ENCODE measurements at places on chromosomes 16 and 17.

GRCh38 chr17:52170963-52171572 lies 12.6 kb upstream of the CA10 start:
- DNase-seq = no peak

DNA sequence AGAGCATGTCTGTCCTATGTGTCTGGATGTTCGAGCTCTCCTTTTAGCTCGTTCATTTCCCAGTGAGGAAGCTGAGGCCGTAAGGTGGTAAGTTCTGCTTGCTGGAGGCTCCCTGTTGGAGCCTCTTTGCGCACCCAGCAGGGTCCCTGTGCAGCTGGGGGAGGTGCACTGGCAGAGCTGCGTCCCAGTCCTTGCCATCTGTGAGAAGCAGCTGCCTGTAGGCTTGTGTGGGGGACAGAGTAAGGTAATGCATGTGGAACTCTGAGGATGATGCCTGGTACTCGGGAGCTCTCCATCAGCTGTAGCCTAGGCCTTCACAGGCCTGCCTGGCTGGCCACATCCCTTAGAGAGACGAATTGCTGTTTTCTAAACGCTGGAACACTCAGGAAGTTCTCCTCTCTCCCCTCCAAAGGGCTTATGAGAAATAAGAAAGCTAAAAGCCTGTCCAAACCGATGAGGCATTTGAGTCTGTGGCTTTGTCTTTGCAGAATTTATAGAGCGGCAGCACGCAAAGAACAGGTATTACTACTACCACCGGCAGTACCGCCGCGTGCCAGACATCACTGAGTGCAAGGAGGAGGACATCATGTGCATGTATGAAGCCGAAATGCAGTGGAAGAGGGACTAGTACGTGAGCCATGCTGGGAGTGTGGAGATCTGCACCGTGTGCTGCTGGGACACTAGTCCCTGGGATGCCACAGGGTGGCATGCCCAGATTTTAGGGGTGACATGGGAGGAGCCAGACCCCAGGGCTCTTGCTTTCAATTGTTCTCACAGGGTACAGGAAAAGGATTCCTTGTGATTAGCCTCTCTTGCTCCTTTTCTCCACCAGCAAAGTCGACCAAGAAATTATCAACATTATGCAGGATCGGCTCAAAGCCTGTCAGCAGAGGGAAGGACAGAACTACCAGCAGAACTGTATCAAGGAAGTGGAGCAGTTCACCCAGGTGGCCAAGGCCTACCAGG lies 1.6 kb downstream of the NDUFB10 start:
- DNase-seq = no peak

DNA sequence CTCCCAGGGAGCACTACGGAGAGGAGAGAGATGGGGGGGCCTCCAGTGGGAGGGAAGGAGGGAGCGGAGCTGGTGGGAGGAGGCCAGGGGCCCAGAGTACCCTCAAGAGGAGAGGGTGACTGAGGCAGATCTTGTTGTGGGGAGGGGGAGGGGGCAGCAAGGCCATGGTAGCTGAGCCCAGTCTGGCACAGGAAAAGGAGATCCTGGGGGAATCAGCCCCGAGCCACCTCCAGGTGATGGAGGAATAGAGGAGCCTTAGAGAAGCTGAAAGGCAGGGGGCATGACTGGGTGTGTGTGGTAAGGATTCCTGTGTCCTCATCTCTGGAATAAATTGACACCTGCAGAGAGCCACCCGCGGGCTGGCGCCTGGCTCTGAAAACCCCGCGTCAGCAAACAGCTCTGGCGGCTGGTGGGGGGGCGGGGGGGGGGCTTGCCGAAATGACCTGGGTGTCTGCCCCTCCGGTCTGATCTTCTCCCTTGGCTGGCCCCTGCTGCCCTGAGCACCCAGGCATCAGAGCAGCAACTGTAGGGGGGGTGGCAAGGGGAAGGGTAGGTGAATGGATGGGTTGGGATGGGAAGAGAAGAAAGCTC lies 1.3 kb upstream of the NLGN2 start:
- no peak for DNase-seq

- no peak for DNase-seq
Measured at GRCh38 chr17:77916703-77917481, 41.6 kb upstream of the TNRC6C start.

DNA sequence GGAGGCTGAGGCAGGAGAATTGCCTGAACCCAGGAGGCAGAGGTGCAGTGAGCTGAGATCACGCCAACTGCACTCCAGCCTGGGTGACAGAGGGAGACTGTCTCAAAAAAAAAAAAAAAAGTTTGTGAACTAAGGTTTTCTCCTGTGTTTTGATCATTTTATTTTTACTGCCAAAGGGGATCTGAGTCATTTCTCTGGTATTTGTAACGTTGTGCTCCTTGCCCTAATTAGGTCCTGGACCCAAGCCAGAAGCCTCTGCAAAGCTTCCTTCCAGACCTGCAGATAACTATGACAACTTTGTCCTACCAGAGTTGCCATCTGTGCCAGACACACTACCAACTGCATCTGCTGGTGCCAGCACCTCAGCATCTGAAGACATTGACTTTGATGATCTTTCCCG lies 32.1 kb downstream of the IST1 start:
- no peak for DNase-seq

- DNase-seq = peak; percentile 35
Measured at GRCh38 chr16:47037396-47037745, 63.9 kb upstream of the DNAJA2 start.

GRCh38 chr16:12182212-12182611 lies 205.7 kb downstream of the SNX29 start:
- DNase-seq = no peak

- DNase-seq = no peak
Measured at GRCh38 chr16:17230932-17231581, 239.7 kb downstream of the XYLT1 start.

DNA sequence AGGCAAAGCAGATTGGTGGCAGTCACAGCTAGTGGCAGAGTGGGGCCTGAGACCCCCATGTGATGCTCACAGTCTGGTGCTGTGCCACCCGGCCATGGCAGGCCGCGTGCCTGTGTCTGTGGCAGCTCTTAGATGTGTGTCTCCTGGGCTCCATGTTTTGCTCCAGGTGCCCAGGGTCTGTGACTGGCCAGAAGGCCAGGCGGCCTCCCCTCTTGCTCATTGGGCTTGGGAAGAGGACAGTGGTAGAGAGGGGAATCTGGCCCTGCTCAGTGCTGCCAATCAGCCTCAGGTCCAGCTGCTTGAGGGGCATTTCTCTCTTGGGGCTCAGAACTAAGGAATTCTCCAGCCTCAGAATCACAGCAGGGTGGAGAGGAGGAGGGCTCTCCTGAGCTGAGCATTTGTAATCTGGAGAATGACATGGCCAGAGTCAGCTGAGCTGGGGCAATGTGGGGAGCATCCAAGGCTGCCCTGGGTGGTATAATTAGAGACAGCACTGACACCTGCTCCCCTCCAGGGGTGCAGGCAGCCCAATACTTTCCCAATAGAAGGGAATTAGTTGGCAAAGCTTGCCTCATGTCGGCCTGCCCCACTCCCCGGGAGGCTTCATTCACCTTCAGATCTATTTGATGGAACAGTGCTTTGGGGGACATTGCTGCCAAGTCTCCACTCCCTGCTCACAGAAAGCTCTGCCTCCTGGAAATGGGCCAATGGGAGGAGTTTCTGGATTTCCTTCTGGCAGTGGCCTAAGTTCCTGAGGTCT lies 2.7 kb upstream of the LASP1NB start:
- DNase-seq = no peak

DNA sequence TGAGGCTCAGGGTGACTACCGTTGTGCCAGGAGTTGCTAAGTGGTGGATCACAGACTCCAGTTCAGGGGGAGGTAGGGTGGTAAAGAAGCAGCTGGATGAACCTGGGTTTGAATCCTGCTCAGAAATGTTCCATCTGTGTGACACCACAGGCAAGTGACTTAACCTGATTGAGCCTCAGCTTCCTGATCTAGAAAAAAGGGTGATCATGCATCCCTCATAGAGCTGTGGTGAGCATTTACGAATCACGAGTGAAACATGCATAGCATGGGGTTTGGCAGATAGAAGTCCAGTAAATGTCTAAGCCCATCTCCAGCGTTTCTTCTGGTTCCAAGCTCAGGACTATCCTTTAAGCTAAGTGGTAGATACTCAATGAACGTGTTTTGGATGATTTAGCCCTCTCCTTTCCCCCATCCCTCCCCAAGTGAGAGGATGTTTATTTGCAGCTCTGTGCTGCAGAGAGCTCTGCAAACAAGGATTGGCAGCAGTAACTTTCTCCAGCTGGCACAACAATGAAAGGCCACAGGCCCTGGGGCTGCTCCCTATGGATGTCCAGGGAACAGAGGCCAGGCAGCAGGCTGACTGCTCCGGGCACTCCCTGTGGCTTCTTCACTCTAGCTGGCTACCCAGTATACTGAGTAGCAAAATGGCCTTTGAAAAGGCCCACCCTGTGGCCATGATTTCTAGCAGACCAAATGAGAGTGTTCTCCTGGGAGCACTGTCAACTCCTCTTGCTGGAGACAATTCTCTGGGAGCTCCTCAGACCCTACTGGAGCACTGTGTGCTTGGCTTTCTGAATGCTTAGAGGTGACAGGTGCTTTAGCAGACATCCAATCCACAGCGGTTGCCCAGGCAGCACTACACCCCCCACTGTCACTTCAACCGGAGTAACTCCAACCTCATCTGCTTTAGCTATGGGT lies 21.3 kb downstream of the CA4 start:
- DNase-seq = no peak

DNA sequence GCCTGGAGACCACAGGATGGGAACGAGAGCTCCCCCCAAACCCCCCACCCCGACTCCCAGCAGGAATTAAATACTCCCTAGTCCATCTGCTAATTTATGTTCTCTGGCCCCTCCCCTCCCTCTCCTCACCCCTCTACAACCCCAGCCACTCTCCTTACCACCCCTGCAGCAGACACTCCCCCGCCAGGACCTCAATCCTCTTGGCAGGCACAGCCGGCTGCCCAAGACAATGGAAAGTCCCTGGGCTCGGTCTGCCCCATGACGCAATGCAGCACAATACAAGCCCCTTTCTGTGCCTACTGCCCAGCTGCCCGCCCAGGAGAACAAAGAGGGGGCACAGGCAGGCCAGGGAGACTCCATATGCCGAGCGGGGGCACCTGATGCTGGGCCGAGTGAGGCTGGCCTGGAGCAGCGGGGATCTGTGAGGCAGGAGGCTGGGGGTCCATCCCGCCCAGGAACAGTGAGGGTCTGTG lies 30.3 kb upstream of the CDC42EP4 start:
- DNase-seq = no peak

DNA sequence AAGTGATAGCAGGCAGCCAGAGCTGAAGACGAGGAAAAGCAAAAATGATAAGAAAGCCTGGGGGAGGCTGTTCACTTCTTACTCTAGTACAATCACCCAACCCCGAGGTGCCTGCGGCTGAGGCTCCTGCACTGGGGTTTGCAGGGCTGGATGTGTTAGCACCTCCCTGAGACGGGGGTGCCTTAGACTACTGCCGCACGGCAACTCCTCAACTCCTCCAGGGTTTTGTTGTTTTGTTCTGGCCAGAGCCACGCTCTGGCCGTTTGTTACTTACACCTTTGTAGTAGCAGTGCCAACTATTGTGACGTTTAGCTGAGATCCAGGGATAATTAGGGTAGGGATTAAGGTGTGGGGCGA lies 51.5 kb downstream of the LDHD start:
- no peak for DNase-seq

DNA sequence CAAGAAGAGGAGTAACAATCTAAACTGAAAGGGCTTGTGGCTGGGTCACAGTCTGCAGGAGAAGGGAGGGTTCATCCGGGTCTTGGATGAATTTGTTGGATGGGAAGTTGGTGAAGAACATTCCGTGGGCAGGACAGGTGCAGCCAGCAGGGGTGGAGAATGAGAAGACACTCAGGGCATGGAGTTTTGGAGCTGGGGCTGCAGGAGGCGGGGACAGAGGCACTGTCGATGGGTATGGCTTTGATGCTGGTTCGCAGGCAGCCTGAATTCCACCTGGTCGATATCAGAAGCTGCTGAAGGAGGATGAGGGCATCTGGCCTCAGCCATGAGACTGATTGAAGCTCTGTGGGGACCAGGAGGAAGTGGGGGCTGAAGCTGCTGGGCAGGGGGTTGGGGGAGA lies 36.1 kb upstream of the CBFA2T3 start:
- DNase-seq = no peak

- DNase-seq = no peak
Measured at GRCh38 chr17:2723997-2724783, 12.6 kb upstream of the CLUH start.

GRCh38 chr17:68759002-68759342 lies 157.8 kb upstream of the FAM20A start:
- no peak for DNase-seq

- DNase-seq = no peak
Measured at GRCh38 chr17:71522383-71522782, 598.4 kb upstream of the SOX9 start.

DNA sequence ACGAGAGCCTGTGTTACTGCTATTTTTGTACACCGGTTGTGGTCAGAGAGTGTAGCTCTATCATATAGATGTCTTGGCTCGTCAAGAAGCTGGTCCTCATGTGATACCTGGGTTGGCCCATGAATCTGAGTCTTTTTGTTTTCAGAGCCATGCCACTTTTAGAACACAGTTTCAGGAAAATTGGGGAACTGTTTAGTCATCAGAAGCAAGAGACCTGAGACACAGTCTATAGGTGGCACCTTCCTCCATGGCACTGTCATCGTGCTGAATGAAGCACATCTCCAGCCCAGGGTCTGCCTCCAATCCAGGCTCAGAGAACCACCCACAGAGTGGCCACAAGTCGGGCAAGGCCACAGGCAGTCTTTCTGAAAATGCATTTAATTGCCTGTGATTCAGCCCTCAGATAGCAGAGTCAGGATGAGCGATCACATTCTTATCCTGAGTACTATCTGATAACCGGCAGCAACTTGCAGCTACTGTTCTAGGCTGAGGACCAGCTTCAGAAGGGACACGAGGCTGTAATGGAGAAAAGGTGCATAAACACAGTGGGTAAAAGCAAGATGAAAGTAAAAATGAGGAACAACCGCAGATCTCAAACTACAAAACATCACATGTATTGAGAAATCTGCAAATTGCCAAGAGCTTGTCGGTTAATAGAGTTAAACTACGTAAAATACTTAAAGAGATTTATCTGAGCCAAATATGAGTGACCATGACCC lies 14.2 kb upstream of the HAPSTR1 start:
- DNase-seq = no peak

DNA sequence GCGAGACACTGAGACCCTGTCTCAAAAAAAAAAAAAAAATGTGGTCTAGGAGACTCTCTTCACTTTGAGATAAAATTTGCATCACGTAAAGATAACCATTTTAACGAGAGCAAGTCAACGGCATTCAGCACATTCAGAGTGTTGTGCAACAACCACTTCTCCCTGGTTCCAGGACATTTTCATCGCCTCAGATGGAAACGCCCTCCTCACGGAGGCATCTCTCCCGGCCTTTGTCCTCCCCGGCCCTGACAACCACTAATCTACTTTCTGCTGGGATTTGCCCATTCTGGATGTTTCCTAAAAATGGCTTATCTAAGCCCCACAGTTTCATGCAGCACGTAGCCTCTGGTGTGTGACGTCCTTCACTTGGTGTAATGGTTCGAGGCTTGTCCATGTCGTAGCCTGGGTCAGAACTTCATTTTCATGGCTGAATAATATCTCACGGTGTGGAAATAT lies 6.4 kb upstream of the NPRL3 start:
- no peak for DNase-seq

DNA sequence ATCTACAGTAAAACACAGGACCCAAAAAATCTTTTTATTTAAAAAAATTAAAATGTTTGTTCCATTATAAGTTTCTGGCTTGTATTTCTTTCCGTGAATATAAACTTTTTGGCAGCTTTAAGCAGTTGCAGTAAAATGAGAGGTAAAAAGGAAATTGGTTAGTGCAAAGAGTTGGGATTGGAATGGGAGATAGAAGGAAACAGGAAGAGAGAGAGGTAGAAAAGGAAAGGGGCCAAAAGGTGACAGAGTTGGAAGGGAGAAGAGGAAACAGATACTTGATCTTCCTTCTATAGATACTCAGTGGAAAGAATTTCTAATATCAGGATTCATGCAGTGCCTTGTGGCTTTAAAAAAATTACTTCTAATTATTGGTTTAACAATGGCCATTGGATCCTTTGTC lies 63.5 kb downstream of the NQO1 start:
- DNase-seq = no peak
